ENCODE measurements at places on chromosomes 7 and 10.

GRCh38 chr10:27819781-27820531 lies 74.3 kb upstream of the MKX start:
- no peak for DNase-seq

- no peak for DNase-seq
These were observed 49.3 kb upstream of the HBP1 start for GRCh38 chr7:107119376-107120105.

DNA sequence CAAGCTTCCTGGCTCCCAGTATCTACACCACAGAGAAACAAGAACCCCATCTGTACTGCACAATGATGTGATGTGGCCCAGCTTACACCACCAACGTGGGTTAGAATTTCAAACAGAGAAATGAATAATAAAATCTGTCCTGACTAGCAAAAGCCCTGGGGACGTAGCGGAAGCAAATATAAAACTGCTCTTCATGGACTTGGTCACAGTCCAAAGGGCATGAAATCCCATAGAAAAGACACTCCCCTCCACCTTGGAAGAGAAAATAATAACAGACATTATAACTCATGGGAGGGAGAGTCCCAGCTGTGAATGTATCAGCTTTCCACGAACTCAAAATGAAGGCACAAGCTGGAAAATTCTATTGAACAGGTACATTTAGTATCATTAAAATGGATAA lies 205.3 kb upstream of the GALNT17 start:
- DNase-seq = no peak

- DNase-seq = no peak
These were observed 140.8 kb upstream of the FAM20C start for GRCh38 chr7:51456-52068.

DNA sequence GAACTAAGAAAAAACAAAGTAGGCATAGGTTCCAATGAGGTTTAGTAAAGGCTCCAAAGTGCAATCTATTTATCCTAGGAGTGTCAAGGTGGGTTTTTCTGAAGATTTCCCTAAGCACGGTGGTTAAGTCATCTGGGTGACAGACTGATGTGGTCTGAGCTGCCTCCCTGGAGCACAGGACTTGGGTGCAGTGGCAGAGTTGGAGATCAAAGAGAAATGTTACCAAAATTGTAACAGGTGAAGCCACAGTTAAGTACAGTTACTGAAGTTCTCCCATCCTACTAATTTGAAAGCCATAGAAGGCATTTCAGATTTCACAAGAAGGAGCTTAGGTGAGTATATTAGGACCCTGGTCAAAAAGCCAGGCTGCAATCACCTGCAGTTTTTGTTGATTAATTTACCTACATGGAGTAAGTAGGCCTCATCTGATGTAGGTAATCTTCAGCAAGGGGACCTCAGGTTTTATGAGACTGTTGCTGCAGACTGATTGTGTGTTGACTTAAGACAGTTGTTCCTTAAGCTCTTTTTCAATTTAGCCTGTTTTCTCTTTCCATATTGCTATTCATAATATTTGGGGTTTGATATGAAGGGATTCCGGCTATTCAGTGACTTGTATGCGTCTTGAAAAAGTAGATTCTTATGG lies 3.0 kb downstream of the DLX6 start:
- no peak for DNase-seq

DNA sequence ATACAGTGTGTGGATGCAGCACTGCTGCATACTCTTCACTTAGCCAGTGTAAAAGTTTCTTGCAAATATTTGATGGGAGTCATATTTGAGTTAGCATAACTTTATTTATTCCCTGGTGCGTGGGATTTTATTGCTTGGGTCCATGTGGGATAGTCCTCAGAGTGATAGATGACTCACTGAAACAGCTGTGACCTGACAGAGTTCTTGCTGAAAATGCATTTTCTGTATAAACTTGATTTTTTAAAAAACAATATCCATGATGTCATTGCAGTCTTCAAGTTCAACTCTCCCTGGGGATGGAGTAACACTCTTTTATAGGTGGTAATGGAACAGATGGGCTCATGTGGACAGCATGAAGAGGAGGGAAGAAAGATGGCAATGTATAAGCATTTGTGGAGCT lies 310.0 kb downstream of the PPP1R3A start:
- DNase-seq = no peak

DNA sequence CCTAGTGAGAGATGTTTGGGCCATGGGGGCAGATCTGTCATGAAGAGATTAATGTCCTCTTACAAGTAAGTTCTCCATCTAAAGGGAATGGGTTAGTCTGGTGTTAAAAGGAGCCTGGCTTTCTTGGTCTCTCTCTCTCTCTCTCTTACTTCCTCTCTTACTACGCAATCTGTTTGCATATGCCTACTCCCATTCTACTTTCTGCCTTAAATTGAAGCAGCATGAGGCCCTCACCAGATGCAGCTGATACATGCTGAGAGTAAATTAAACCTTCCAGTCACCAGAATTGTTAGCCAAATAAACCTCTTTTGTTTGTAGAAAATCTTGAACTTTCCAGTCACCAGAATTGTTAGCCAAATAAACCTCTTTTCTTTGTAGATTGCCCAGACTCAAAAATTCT lies 884.1 kb downstream of the NRG3 start:
- no peak for DNase-seq

GRCh38 chr7:32506266-32507054 lies 11.2 kb downstream of the AVL9 start:
- no peak for DNase-seq

DNA sequence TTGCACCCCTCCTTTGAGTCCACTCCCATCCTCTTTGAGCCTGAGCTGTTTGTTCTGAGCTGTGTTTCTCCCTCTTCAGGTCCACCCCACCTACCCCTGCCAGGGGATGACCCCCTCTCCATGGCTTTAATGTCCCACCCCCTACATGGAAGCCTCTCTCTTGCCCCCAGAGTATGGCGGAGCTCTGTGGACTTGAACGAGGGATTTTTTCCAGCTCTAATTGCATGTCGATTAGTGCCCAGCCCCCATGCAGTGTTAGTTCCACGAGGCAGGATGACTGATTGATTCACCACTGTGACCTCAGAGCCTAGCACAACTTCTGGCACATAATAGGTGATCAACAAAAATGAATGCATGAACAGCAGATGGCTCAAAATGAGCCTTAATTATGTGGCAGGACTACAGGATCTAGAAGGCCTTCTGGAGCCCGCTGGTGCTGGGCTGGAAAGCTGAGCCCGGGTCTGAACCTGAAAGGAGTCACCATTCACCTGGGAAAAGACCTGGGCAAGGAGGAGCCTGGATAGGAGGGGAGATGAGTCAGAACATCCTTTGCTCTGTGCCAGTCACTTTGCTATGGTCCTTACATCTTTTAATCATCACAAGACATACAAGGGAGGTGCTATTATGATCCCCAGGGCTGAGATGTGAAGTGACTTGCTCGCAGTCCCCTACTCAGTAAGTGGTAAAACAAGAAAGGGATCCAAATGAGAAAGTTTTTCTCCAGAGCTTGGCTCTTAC lies 17.1 kb upstream of the SLC18A2 start:
- no peak for DNase-seq

GRCh38 chr7:81789406-81790119 lies 19.7 kb upstream of the HGF start:
- DNase-seq = no peak

DNA sequence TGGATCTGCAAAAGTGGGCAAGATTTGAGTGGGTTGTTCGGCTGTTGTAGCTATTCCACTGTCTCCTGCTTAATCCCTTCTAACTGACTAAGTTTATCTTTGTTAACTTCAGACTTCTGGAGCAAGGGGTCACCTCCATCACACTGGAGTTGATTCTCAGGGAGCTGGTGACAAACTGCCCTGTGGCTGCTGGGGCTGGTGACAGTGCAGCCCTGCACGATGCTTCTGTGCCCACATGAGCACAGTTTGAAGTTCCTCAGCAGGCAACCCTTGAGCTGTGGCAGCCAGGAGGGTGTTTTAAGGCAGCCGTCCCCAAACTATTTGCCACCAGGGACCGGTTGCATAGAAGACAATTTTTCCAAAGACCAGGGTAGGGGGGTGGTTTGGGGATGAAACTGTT lies 40.5 kb downstream of the ADRB1 start:
- no peak for DNase-seq

GRCh38 chr7:48381571-48381970 lies 210.3 kb downstream of the ABCA13 start:
- DNase-seq = no peak

GRCh38 chr7:132296820-132297219 lies 279.4 kb downstream of the PLXNA4 start:
- DNase-seq = no peak

GRCh38 chr7:30755384-30756154 lies 3.6 kb downstream of the INMT start:
- DNase-seq = no peak

DNA sequence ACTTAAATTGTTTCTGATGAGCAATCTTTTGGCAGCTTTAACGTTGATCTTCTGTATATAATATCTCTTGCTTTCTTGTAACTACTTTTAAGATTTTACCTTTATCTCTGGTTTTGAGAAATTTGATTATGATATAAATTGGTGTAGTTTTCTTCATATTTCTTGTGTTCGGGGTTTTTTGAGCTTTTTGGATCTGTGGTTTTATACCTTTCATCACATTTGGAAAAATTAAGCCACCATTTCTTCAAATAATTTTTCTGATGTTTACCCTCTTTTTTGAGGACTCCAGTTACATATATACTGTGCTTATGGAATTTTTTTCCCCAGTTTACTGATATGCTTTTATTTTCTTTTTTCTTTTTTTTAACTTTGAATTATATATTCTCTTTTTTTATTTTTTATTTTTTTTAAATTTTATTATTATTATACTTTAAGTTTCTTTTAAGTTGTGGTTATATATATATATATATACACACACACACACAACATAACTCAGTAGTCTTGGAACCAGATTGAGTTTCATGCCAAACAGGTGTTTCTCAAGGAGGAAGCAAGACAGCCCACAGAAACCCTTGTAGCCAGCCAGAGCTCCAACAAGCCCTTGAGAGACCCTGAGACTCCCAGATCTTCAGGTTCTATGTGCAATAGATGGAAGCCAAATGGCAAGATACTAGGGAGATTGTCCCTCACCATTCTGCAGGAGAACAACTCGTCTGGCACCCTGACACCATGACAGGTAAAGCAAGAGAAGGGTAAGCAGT lies 27.5 kb upstream of the NME8 start:
- no peak for DNase-seq

DNA sequence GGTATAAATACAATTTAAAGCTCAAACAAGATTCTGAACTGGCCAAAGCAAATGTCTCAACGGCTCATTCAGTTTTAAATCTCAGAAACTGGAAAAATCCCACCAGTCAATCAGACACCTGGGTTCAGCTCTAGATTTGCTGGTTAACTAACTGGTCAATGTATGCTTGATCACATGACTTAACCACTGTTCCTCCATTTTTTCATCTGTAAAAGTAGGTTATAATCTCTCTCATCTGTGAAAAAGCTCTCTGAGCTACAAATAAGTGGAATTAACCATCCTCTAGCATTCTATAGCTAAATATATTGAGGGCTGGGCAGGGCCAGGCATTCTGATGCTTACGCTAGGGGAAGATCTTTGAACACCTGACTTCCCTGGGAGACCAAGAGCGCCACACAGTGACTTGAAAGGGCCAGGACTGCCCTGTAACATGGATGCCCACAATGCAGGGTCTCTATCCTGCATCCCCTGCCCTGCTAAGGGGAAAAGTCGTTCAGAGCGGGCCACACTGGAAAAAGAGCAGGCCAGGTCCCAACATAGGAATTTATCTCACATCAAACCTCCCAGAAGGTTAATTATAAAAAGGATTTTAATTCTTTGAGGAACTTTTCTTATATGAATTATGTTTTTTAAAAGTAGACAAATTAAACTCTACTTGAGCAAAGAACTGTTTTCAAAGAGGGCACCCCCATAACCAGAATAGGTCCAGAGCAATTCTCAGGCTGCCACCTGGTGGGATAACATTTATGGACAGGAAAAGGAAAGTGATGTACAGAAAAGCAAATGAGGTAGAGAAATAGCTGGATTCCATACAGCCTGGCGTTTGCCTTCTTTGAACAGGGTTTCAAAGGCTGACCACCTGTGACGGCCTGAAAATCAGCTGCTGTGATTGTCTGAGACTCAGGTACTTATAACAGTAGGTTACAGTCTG lies 1.8 kb downstream of the RP9 start:
- DNase-seq = no peak

DNA sequence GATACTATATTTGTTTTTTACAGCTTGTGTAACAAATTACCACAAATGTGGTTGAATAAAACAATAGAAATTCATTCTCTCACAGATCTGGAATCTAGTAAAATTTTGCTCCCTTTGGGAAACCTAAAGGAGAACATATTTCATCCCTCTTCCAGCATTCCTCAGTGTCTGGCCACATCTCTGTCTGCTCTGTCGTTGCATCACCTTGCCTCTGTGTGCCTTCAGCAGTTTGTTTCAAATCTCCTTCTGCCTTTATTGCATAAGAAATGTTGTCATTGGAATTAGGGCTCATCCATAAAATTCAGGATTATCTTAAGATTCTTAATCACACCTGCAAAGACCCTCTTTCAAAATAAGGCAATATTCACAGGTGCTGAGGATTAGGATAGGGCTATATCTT lies 14.5 kb downstream of the OR2A14 start:
- no peak for DNase-seq

DNA sequence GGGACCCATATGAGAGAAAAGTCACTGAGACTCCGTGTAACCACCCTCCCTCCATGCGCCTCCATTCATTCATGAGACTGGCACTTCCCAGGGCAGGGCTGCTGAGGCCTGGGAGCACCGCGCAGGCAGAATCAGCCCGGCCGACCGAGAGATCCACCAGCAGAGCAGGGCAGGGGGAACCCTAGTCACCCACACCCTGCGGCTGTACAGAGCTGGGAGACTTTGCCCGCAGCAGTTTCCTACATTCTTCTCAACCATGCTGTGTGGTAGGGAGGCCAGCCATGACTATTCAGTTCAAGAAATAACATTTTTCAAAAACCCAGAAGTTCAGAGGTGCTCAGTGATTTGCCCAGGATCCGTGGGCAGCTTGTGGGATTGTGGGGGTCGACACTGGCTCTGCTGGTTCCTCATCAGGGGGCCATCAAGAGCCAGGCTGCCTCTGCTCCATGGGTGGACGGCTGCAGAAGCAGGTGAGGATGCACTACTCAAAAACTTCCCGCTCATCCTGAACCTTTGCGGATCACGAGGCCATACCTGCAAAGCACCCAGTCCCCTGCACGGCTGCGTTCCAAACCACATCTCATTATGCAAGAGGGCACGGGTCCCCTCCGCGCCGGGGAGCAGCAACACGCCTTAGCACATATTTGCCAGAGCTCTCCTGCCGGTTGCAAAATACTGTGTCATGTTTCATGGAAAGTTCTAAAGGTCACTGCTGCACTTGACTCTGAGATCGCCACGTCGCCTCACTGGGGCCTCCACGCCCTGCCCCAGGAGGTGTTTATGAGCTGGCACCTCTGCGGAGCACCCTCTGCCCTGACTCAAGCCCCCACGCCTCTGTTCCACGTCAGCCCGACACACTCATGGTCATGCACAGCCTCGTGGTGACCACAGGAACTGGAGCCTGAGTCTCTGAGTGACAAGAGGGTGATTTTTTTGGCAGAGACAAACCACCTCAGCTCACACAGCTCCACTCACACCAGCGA lies 132.0 kb downstream of the PRKAG2 start:
- peak; percentile 47 for DNase-seq

- no peak for DNase-seq
These were observed 188.8 kb upstream of the POT1 start for GRCh38 chr7:125118444-125118843.
